Aorta (tissue), 5 donors: ENCODE measurements at places on chromosomes 5 and 9.

- no peak for DNase-seq
Measured at GRCh38 chr9:109473329-109473728, 24.8 kb downstream of the PTPN3 start.

DNA sequence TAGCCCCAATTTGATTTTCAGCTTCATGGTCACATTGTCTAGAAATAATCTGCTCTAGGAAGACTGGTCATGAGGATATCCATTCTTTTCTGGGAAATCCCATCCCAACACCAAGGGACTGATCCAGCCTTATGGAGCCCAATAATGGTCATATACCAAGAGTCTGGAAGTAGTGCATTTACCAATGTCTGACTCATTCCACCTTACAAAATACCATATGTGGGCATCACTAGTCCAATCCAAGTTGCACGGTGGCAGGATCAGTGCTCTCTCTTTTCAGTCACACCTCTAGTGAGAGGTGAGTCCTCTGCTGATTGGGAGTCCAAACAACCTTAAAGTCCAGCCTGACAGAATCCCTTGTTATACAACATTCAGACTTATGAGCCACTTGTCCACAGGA, 73.7 kb downstream of the FEM1C start:
- no peak for DNase-seq

DNA sequence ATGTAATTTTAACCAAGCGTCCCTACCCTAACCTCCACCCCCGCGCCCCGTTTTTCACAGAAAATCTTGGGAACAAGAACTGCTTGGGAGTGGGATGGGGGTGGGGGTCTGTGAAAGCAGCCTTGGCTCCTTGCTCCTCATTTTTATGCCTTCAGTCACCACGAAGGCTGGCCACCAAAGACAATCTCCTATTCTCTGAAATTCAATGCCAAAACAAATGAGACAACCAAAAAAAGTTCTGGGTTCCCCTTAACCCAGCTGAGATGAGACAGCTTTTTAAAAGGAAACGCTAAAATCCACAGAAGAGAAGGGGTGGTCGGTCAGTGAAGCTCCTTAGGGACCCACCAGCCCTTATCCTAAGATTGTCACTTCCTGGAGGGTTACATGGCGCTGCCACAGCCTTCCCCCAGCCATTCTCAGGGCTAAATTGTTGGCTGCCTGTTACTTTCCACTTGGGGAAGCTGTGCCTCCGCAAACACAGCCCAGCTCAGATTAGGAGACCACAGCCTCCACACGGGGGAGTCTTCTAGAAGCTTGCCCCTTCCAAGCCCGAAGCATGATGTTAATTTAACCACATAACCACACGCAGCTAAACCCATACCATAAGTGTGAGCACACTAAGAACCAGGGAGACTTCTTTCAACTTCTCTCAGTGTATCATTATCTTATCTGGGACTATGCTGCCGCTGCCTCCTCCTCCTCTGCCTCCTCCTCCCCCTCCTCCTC, 136.3 kb downstream of the FOXD1 start:
- DNase-seq = peak; percentile 55

DNA sequence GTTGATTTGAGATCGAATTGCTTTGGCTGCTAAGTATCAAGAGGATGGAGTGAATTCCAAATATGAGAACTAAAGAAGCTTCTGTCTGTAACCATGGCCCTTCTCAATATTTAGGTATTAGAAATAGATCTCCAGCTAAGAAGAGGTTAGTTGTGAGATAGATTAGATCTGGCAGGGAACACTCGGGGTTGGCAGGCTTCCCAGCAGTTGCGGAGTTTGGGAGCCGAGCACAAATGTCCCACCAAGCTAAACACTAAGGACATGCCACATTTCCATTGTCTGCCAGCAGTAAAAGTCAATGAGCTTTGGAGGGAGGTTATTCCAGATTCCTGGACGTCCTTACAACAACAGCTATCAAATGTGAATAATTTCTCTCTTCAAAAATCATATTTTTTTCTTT, 85.8 kb downstream of the TAF11L14 start:
- no peak for DNase-seq

- no peak for DNase-seq
Measured at GRCh38 chr5:145682197-145682899, 152.8 kb downstream of the PRELID2 start.

GRCh38 chr5:173612948-173613347, 3.5 kb downstream of the BOD1 start:
- DNase-seq = no peak

GRCh38 chr5:60334281-60334713, 365.7 kb downstream of the DEPDC1B start:
- DNase-seq = peak; percentile 76

DNA sequence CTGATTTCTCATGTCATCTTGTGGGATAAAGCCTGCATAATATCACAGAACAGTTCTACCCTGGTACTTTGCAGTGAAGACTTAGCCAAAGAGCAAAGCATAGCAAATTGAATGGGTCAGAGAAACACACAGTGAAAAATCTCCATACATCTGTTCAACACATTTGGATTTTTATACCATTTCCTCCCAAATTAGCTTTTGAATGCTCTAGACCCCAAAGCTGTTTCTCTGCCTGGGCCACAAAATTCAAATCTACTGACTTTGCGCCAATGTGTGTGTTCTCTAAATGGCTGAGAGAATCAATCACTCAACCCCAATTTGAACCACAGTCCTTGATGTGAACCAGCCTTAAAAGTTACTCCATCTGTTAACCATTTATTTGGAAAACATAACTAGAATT, 236.9 kb upstream of the NFIL3 start:
- no peak for DNase-seq

GRCh38 chr9:16521868-16522411, 348.5 kb downstream of the BNC2 start:
- DNase-seq = peak; percentile 68

DNA sequence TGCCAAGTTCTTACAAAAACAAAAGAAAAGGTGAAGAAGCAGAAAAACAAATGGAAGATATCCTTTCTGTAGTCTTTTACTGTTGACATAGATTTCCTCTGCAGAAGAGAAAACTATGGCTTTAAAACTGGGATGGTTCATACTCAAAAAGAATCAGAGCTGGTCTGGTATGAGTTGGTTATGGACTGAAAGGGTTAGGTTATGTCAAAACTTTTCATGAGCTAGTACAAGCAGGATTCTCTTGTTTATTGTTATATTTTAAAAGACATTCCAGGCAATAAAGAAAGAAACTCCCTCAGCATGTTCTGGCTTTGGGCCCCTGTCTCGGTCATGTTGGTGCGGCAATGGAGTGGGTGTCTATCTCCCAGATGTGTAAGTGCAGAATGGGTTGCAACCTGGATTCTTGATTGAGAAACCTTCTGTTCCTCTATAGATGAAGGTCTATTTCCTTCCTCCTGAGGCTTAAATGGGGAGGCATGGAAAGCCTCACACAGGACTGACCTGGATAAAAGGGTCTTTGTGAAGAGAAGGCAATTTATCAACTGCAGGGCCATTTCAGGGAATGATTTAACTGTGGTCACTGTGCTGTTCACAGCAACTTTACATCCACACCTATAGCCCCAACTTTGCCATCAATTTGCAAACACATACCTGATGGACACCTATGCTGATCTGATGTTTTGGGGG, 209.6 kb upstream of the TNC start:
- no peak for DNase-seq

DNA sequence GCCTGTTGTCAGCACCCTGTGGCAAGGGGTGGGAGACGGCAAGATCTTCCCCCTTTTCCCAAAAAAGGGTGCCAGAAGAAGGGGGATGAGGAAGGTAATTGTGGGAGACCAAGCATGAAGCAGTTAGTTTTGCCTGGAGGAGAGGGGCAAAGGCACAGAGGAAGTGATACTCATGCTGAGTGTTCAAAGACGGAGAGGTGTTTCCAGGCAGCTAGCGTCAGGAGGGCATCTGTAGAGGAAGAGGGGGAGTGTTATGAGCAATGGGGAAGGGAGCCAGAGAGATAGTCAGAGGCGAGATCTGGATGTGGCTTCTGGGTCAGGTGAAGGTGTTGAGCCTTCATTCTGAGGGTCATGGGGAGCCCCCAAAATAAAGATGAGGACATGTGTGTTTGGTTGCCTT, 26.9 kb upstream of the ADAM19 start:
- no peak for DNase-seq

GRCh38 chr9:127776924-127777289, 1.6 kb downstream of the SH2D3C start:
- no peak for DNase-seq

- no peak for DNase-seq
Measured at GRCh38 chr9:32584784-32585183, 11.8 kb upstream of the NDUFB6 start.

DNA sequence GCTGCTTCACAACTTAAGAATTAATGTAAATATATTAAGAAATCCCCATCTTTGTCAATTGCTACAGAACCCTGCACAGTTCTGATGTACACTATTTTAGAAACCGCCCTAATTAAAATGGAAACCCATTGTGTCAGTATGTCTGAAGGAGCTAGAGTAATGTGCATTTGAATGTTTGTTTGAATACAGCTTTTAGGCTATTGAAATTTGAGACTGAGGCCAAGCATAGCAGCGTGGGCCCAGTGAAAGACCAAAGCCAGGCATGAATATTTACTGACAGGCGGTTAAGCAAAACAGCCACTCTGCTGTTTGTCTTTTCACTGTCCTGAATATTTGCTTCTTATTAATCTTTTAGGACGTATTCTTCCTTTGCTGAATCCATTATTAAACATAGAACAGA, 252.3 kb downstream of the IZUMO3 start:
- DNase-seq = no peak

DNA sequence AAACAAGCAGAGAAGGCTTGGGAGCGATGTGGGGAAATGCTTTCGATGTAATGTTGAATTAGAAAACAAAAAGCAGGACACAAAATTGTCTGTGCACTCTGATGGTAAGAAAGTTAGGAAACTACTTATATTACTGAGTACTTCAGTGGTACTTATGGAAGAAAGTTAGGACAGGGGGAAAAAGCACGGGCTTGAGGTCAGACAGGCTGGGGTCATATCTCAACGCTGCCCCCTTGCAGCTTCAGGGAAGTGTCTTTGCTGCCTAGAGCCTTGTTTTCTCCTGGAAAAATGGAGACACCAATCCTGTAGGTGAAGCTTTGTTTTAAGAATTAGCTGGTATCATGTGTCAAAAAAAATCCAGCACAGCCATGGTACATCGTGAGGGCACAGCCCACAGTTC, 23.0 kb downstream of the NEURL1B start:
- DNase-seq = no peak

GRCh38 chr5:57082441-57083067, 91.3 kb upstream of the GPBP1 start:
- no peak for DNase-seq

DNA sequence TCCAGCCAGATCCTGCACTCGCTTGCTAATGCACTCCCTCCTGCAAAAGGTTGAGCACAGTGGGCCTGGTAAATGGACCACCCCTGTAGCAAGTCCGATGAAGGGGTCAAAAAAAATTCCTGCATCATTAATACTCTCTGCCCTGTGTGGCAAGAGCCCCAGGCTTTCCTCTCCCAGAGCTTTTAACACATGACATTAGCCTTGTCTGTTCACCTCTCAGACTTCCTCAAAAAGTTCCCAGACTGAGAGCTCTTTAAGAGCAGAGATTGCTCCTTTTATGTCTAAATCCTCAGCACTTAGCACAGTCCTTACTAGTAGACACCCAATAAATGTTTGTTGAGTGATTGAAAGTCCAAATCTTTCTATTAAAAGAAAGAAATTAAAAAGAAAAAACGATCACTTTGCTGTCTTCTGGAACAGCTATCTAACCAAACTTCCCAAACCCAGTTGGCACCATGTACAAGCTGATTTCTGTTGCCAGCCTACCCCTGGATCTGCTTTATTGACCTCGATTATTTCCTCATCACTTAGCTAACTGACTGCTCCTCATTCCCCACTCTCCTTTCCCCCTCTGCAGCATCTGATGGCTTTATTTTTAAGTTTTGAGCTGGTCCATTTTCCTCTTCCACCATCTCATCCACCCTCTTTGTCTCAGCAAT, 209.8 kb downstream of the ENC1 start:
- no peak for DNase-seq

GRCh38 chr9:129990269-129991010, 52.5 kb downstream of the FNBP1 start:
- DNase-seq = no peak

GRCh38 chr5:100313657-100314056, 221.5 kb upstream of the FAM174A start:
- DNase-seq = no peak

- peak; percentile 88 for DNase-seq
Measured at GRCh38 chr9:76905791-76906646, at the start of gene PRUNE2. TSS of gene PRUNE2 (minus strand) at chr9:76906114. CDS start at chr9:76905963, 151 bp downstream.

DNA sequence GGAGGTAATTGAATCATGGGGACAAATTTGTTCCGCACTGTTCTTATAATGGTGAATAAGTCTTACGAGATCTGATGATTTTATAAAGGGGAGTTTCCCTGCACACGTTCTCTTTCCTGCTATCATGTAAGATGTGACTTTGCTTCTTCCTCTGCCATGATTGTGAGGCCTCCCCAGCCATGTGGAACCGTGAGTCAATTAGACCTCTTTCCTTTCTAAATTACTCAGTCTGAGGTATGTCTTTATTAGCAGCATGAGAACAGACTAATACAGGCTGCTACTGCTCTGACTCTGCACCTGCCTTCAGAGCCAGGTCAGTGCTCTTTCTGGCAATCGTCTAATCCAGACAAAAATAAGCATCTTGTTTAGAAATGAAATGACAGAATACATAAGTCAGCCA, 479.2 kb upstream of the TUSC1 start:
- no peak for DNase-seq

- no peak for DNase-seq
Measured at GRCh38 chr9:112552229-112553056, 65.8 kb downstream of the KIAA1958 start.

DNA sequence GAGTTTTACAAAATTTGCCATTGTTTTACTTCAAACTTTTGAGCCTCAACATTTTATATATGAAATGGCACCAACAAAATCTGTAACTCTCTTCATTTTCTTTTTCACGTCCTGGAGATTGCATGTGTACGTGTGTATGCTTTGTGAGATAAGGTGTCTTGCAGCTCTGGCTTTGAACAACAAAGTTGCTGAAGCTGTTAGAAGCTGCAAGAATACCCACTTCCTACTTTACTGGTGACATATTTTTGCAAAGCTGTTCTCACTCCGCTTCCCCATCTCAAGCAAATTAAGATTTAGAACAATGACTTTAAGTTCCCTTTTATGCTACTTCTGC, 41.8 kb downstream of the FYB1 start:
- no peak for DNase-seq

- no peak for DNase-seq
Measured at GRCh38 chr5:6498968-6499367, 50.3 kb downstream of the UBE2QL1 start.

DNA sequence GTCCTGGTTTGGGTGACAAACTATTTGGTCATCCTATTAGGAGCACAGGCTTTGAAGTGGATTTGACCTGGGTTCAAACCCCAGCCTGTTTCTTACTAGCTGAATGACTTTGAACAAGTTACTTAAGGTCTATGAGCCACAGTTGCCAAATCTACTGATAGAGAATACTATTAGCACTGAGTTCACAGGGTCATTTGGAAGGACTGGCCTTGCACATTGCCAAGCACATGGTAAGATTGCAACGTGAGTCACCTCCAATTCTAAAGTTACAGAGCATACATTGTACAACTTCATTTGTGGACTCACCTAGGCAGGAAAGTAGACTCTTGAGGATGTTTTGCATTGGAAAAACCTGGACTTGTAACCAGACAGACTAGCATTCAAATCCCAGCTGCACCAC, 38.9 kb downstream of the MFAP3 start:
- no peak for DNase-seq

- DNase-seq = no peak
Measured at GRCh38 chr9:77554586-77555105, 93.5 kb downstream of the GNA14 start.
